ENCODE measurements at places on chromosomes 7 and 10. TPM values are rescaled to one million over a fixed set of nuclear protein-coding genes. Genes with fewer than 3 reads are reported as not detected.
A peak's percentile ranks its signal among the peaks of the same experiment; 100 is the strongest.

- no peak for DNase-seq
- H3K4me3 ChIP-seq, result no peak overlapping the region
- H3K36me3 ChIP-seq, result no peaks in the 10 kb centered on the region
These were observed 64.9 kb upstream of the ADRB1 start for GRCh38 chr10:113978802-113979201.

The CTAGE15 gene
- 1.4 TPM for total RNA-seq

- no peaks in the 10 kb centered on the region for H3K36me3 ChIP-seq
- no peak overlapping the region for H3K4me3 ChIP-seq
- no peak for DNase-seq
- H3K27me3 ChIP-seq, result no peaks in the 10 kb centered on the region
- peak overlapping the region; percentile 69 for H3K27ac ChIP-seq
These were observed 191.8 kb downstream of the PTPRN2 start for GRCh38 chr7:158395780-158396278.

The MACROH2A2 gene
- total RNA-seq, result 32.0 TPM

The MCMBP gene
- total RNA-seq, result 54.9 TPM

DNA sequence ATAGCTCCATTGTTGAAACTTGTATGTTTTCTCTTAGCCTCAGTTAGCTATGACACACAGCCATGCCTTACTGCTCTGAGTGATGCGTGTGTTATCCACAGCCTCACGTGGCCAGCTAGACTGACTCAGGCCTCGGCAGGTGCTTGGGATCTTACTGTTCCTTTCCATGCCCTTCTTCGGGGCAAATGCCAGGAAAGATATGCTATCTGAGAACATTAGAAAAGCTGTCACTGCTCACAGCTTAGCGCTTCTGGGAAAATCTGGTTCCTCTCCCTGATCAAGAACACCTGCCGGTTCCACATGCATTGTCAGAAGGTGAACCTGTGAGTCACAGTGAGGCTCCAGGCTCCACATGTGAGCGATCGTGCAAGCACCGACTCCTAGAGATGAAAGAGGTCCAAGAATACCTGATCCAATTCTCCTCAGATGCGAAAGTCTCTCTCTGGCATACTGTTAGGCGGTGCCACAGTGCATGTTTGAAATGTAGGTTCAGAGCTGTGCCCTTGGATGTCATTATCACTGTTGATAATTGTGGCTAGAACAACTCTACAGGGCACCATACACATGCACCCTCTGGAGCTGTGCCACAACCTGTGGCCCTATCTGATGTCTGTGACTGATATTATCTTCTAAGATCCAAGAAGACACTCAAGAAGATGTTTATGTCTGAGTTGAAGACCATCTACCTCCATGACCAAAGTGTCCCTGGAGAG is 247.8 kb upstream of the IGFBP3 start:
- no peak overlapping the region for H3K4me3 ChIP-seq
- DNase-seq, result no peak
- H3K27me3 ChIP-seq, result no peaks in the 10 kb centered on the region
- no peaks in the 10 kb centered on the region for H3K36me3 ChIP-seq
- H3K4me1 ChIP-seq, result no peaks in the 10 kb centered on the region

The GPR141 gene
- total RNA-seq, result 0.76 TPM

DNA sequence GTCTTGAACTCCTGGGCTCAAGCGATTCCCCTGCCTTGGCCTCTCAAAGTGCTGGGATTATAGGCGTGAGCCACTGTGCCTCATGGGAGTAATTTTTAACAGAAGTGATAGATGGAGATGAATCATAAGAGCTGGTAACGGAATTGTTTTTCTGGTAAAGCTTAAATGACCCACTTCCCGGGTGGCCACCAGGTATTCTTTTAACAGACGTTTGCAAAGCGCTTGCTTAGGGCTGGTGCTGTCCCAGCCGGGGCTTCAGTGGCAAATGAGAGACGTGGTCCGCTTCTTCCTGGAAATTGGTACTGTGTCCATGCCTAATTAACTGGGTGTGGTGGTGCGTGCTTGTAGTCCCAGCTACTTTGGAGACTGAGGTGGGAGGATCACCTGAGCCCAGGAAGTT is 23.5 kb downstream of the CAMK1D start:
- H3K36me3 ChIP-seq, result no peaks in the 10 kb centered on the region
- H3K27ac ChIP-seq, result no peak overlapping the region
- H3K27me3 ChIP-seq, result no peaks in the 10 kb centered on the region

- no peaks in the 10 kb centered on the region for H3K36me3 ChIP-seq
- DNase-seq, result no peak
- no peaks in the 10 kb centered on the region for H3K27me3 ChIP-seq
- H3K4me3 ChIP-seq, result no peak overlapping the region
- H3K27ac ChIP-seq, result peak overlapping the region; percentile 68
These were observed 52.2 kb downstream of the IGF2BP3 start for GRCh38 chr7:23418046-23418445.

DNA sequence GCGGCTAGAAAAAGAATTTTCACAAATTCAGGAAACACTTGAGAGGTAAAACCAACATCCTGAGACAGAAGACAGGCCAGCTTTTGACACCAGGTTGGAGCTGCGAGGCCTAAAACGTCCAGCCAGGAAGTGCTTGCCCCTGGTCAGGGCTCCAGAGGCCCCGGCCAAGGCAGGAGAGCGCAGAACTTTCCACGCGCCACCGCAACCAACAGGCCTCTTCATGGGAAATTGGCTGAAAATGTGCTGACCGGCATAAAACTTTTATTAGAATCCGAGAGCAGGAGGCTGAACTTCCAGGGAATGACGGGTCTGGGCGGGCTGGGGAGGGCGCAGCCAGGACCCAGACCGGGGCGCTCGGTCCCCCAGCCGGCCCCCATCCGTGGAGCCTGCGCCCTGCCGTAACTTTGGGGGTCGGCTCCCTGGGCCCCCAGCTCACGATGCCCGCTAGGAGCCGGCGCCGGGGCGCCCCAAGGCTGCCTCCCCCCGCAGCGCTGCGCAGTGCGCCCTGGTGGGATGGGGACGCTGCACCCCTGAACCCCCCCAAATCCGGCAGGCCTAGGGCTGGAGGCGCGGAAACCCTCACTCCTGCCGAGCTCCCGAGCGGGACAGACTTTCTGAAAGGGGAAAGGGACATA is 414.0 kb upstream of the MKI67 start:
- no peak overlapping the region for H3K27ac ChIP-seq
- H3K27me3 ChIP-seq, result no peaks in the 10 kb centered on the region
- no peak for DNase-seq
- no peaks in the 10 kb centered on the region for H3K4me1 ChIP-seq
- H3K36me3 ChIP-seq, result no peaks in the 10 kb centered on the region
- H3K4me3 ChIP-seq, result no peak overlapping the region

GRCh38 chr7:79090543-79090942 is 362.9 kb downstream of the MAGI2 start:
- H3K36me3 ChIP-seq, result no peaks in the 10 kb centered on the region
- no peaks in the 10 kb centered on the region for H3K4me1 ChIP-seq
- H3K4me3 ChIP-seq, result no peak overlapping the region
- H3K27me3 ChIP-seq, result no peaks in the 10 kb centered on the region

The MYO3A gene
- total RNA-seq, result 2.9 TPM

The CFTR gene
- total RNA-seq, result not detected

GRCh38 chr7:124084024-124084423 is 51.2 kb upstream of the TMEM229A start:
- no peaks in the 10 kb centered on the region for H3K27me3 ChIP-seq
- H3K36me3 ChIP-seq, result no peaks in the 10 kb centered on the region
- H3K27ac ChIP-seq, result no peak overlapping the region

DNA sequence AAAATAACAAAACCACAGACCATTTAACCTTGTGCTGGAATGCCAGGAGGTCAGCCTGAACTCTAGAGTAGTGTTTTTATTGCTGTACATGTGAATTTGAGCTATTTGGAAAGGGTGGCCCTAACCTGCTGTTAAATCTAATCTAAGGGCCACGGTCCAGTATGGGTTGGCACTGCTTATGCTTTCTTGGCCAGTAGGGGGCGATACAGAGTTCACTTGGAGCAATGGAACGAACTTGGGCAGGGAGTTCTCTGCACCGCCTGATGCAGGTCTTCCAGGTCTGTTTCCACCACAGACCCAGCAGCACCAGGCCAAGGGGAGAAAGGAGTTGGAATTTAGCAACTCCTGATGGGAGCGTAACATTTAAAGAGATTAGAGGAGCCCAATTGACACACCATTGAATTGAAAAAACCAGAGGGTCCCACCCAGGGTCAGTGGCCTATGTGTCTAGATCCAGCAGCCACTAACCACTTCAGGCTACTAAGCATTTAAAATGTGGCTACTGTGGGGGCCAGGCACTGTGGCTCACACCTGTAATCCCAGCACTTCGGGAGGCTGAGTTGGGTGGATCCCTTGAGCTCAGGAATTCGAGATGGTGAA is 75.7 kb upstream of the EFCAB10 start:
- DNase-seq, result no peak

GRCh38 chr7:1995426-1995825 is 237.3 kb downstream of the MAD1L1 start:
- peaks cover 8% of the 10 kb centered on the region for H3K4me1 ChIP-seq
- H3K36me3 ChIP-seq, result no peaks in the 10 kb centered on the region
- H3K27me3 ChIP-seq, result no peaks in the 10 kb centered on the region
- no peak overlapping the region for H3K27ac ChIP-seq
- DNase-seq, result no peak

GRCh38 chr7:3028071-3028757 is 15.5 kb downstream of the CARD11 start:
- no peaks in the 10 kb centered on the region for H3K36me3 ChIP-seq
- H3K27ac ChIP-seq, result peak overlapping the region; percentile 59
- H3K4me1 ChIP-seq, result peaks cover 24% of the 10 kb centered on the region
- DNase-seq, result no peak
- no peak overlapping the region for H3K4me3 ChIP-seq
- H3K27me3 ChIP-seq, result no peaks in the 10 kb centered on the region

The LEP gene
- not detected for total RNA-seq

GRCh38 chr10:6162589-6163356 is 40.0 kb upstream of the PFKFB3 start:
- DNase-seq, result no peak
- no peaks in the 10 kb centered on the region for H3K27me3 ChIP-seq
- peak overlapping the region; percentile 97 for H3K27ac ChIP-seq

- no peaks in the 10 kb centered on the region for H3K27me3 ChIP-seq
- no peaks in the 10 kb centered on the region for H3K36me3 ChIP-seq
- H3K27ac ChIP-seq, result peak within 1 kb of the TSS; percentile 82
- peaks cover 13% of the 10 kb centered on the region for H3K4me1 ChIP-seq
- DNase-seq, result peak; percentile 7
These were observed at the start of gene ZNF485 for GRCh38 chr10:43606323-43607198. Gene ZNF485, plus strand, starts transcription at chr10:43606438. Its CDS starts 613 bp downstream, at chr10:43607051.

The SPAM1 gene
- not detected for total RNA-seq

The DNA2 gene
- 2.3 TPM for total RNA-seq

The TRPV5 gene
- total RNA-seq, result not detected

- no peak for DNase-seq
- H3K4me1 ChIP-seq, result peaks cover 11% of the 10 kb centered on the region
- H3K36me3 ChIP-seq, result peaks cover 8% of the 10 kb centered on the region
- H3K4me3 ChIP-seq, result no peak overlapping the region
- H3K27me3 ChIP-seq, result no peaks in the 10 kb centered on the region
These were observed 43.9 kb upstream of the SLC29A3 start for GRCh38 chr10:71274901-71275796.

GRCh38 chr10:68095153-68095552 is 14.1 kb upstream of the MYPN start:
- no peaks in the 10 kb centered on the region for H3K36me3 ChIP-seq
- DNase-seq, result no peak
- H3K4me3 ChIP-seq, result no peak overlapping the region
- no peaks in the 10 kb centered on the region for H3K4me1 ChIP-seq
- no peaks in the 10 kb centered on the region for H3K27me3 ChIP-seq
- H3K27ac ChIP-seq, result no peak overlapping the region

The STAG3 gene
- total RNA-seq, result 0.95 TPM

- H3K4me1 ChIP-seq, result no peaks in the 10 kb centered on the region
- no peak for DNase-seq
- no peaks in the 10 kb centered on the region for H3K27me3 ChIP-seq
- no peak overlapping the region for H3K4me3 ChIP-seq
- no peak overlapping the region for H3K27ac ChIP-seq
These were observed 180.7 kb upstream of the PRSS1 start for GRCh38 chr7:142568435-142569097.

- no peaks in the 10 kb centered on the region for H3K36me3 ChIP-seq
- no peaks in the 10 kb centered on the region for H3K27me3 ChIP-seq
- no peak for DNase-seq
- no peak overlapping the region for H3K4me3 ChIP-seq
- H3K4me1 ChIP-seq, result no peaks in the 10 kb centered on the region
- H3K27ac ChIP-seq, result no peak overlapping the region
These were observed 202.0 kb downstream of the STK31 start for GRCh38 chr7:23912065-23912464.

The SPDYE6 gene
- not detected for total RNA-seq

GRCh38 chr7:33276325-33276724 is 147.0 kb downstream of the BBS9 start:
- H3K4me3 ChIP-seq, result no peak overlapping the region
- H3K36me3 ChIP-seq, result no peaks in the 10 kb centered on the region
- DNase-seq, result no peak
- no peaks in the 10 kb centered on the region for H3K27me3 ChIP-seq
- H3K27ac ChIP-seq, result no peak overlapping the region

The OR6B1 gene
- total RNA-seq, result not detected

The NRCAM gene
- total RNA-seq, result 9.8 TPM

The CHST3 gene
- 9.7 TPM for total RNA-seq

DNA sequence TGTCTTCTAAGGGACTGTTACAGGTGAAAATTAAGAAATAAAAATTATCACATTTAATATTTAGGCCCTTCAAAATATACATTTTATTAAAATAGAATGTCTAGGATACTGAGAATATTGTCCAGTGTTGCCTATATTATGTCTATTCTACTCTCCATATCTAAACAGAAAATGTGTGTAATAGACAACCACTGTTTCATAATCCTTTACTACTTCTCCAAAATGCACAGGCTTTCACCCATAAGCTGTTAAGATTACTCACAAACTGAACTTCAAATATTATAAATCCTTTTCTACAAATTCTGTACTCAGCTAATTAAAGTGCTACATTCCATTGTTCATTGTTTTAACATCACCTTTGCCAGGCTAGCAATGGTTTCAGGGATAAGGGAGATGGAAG is 56.7 kb upstream of the TFEC start:
- H3K27me3 ChIP-seq, result no peaks in the 10 kb centered on the region
- no peak overlapping the region for H3K4me3 ChIP-seq
- H3K36me3 ChIP-seq, result no peaks in the 10 kb centered on the region
- no peaks in the 10 kb centered on the region for H3K4me1 ChIP-seq
- DNase-seq, result no peak

GRCh38 chr7:6317797-6318438 is 45.5 kb upstream of the CYTH3 start:
- peak overlapping the region; percentile 18 for H3K4me3 ChIP-seq
- H3K27ac ChIP-seq, result peak overlapping the region; percentile 32

The TAS2R3 gene
- total RNA-seq, result 3.2 TPM

The NKX1-2 gene
- 0.75 TPM for total RNA-seq

The RAB18 gene
- total RNA-seq, result 72.6 TPM

The SLC13A4 gene
- total RNA-seq, result 1.9 TPM

DNA sequence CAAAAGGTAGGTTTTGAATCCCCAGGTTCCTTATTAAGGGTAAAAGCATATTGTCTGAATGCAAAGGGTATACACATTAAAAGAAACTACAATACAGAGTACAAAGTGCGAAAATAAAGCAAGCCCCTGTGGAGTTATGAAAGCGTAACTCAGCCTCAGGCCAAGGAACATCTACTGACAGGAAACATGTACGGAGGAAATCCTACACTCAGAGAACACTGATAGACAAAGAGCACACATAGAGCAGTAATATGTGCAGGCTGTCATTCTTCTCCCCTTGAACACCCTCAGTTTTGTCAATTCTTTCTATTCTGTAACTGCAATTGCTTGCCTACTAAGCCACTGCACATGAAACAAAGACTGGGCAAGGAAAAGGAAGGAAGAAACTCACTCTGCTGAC is 150.2 kb downstream of the DGKB start:
- H3K27me3 ChIP-seq, result no peaks in the 10 kb centered on the region
- no peaks in the 10 kb centered on the region for H3K4me1 ChIP-seq
